ENCODE measurements at places on chromosomes 2 and 18.

DNA sequence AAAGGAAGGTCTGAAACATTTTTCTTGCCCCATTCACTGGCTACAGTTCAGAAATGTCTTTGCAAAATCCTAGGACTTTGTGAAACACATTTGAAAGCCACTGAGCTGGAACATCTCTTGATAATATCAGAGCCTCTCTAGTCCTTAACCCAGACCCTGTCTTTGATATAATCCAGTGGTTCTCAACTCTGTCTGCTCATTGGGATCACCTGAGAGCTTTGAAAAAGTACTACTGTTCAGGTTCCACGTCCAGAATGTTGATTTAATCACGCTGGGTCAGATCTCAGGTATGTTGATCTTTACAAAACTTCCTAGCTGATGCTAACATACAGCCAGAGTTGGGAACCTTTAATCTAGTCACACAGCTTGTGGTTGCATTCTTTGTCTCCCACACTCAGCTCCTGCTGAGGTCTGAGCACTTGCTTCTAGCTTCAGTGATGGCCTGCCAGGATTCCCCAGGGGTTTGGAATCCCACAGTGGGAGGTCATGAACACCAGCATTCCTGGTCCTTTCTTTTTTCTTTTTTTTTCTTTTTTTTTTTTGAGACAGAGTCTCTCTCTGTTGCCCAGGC is 262.7 kb downstream of the SETBP1 start:
- no peak for DNase-seq

GRCh38 chr2:209074711-209075110 is 349.1 kb upstream of the MAP2 start:
- no peak for DNase-seq

DNA sequence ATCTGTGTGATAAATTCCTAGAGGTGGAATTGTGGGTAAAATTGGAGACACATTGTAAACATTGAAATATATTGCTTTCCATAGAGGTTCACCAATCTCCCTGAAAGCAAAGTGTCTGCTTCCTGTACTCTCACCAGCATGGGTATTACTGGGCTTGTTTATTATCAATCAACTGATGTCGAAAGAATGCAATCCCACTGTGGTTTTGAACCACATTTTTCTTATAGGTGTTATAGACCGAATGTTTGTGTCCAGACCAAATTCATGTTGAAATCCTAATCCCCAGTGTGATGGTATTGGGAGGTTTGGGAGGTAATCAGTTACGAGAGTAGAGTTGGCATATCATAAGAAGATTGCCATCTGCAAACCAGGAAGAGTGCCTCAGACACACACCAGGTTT is 1212.4 kb downstream of the LRP1B start:
- no peak for DNase-seq

GRCh38 chr2:608711-609110 is 68.5 kb downstream of the TMEM18 start:
- DNase-seq: no peak

- DNase-seq: no peak
These were observed 79.4 kb downstream of the XRCC5 start for GRCh38 chr2:216188559-216188850.
